ENCODE measurements at places on chromosomes 2 and 18. TPM values are rescaled to one million over a fixed set of nuclear protein-coding genes. Genes with fewer than 3 reads are reported as not detected.

DNA sequence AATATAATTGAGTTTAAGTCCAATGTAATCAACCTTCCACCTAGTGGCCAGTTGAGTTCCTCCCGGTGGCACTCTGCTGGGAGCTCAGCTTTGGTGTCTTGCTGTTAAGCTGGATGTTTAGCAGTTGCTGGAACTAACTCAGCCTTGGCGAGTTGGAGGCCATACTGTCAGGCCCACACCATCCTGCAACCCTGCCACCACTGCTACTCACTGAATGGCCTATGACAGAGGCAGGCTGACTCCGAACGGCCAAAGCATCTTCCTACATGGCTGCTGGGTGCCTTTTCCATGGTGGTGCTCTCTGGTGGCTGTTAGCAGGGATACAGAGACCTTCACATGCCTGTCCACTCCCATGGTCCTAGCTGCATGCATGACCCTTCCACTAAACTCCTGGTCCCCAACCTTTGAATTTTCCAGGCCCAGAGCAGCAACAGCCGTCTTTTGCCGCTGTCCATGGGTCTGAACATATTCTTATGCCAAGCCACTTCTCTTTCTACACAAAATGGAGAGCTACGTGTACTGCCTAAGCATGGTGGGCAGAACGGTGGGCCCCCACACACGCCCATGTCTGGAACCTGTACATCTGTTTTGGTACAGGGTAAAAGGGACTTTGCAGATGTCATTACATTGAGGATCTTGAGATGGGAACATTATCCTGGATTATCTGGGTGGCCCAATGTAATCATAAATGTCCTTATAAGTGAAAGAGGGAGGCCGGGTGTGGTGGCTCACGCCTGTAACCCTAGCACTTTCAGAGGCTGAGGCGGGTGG, 15.0 kb upstream of the TRAF3IP1 start:
- no peaks in the 10 kb centered on the region for H3K4me1 ChIP-seq
- no peak overlapping the region for H3K27ac ChIP-seq
- peaks cover 8% of the 10 kb centered on the region for H3K27me3 ChIP-seq
- DNase-seq, result no peak

DNA sequence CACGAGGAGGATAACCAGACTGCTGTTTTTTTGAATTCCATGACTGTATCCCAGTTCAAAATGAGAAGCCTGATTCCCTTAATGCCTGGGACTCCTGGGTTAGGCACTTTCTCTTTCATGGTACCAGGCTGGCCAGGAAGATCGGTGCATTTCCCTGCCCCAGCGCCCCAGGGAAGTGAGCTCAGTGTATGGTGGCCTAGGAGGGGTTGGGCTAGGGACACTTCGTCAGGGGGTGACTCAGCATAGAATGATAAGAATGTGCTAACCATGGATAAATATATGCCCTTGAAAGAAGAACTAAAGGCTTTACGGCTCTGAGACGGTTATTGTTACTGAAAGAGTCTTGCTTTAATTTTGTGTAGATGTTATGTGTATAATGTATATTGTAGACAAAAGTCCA, 27.5 kb upstream of the FAM237A start:
- peaks cover 1% of the 10 kb centered on the region for H3K27me3 ChIP-seq
- H3K36me3 ChIP-seq, result no peaks in the 10 kb centered on the region
- H3K4me3 ChIP-seq, result no peak overlapping the region
- no peak for DNase-seq
- H3K4me1 ChIP-seq, result peaks cover 3% of the 10 kb centered on the region
- no peak overlapping the region for H3K27ac ChIP-seq

GRCh38 chr2:173997269-173997668, 32.1 kb upstream of the SP3 start:
- H3K4me1 ChIP-seq, result peaks cover 9% of the 10 kb centered on the region
- H3K27me3 ChIP-seq, result peaks cover 4% of the 10 kb centered on the region
- H3K36me3 ChIP-seq, result no peaks in the 10 kb centered on the region
- H3K4me3 ChIP-seq, result no peak overlapping the region
- DNase-seq, result no peak

GBX2 gene
- not detected for total RNA-seq

All from activated T-helper 2 cell treated with anti-CD3 and anti-CD28 coated beads, Interferon-gamma antibody, Interleukin-2, Interleukin-4, amounts not matched to agents 10 μg/mL and 5 μg/mL and 100 μg/mL, durations not matched to agents 14 hours and 24 hours and 36 hours (primary cell).